ENCODE measurements at places on chromosomes 2 and 18.

DNA sequence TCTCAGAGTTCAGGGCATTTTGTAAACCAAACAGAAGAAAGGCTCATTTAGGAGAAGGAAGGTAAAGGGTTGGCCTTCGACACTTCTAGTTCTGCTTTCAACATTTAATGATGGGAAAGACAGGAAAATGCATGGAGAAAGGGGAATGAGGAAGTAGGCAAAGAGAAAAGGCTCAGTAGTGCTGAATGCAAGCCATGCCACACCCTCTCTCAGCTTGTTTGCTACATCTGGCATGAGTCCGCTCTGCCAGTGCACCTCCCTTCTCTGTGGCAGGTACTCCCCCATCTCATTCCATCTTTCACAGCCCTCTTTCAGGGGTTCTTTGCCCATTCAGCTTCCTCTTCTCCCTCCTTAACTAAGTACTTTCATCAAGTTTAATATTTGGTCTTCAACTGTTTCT, 120.9 kb upstream of the ITGB6 start:
- no peak for DNase-seq

GRCh38 chr2:176027806-176028205, 25.7 kb upstream of the LNPK start:
- no peak for DNase-seq

GRCh38 chr18:61352611-61353010, 19.4 kb downstream of the CDH20 start:
- DNase-seq = no peak

GRCh38 chr2:144227427-144228105, 292.4 kb downstream of the ZEB2 start:
- no peak for DNase-seq

DNA sequence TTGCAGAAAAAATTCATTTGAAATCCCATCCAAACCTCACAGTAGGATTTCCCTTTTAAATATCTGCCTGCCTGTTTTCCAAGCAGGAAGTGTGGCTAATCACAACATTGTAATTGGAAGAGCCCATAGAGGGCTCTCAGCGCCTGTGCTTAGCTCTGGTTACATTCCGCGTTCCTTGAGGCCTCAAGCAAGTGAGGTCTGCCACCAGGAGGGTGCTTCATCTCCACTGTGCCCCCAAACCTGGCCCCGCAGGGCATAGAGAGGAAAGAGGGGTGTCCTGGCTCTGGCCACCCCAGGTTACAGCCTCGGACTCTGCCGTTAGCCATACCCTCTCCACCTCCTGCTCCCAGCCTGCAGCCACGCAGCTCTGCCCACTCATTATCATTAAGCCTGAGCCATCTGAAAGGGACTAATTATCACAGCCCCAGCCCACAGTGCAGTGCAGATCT, 214.8 kb downstream of the SP3 start:
- DNase-seq = no peak

GRCh38 chr2:8408560-8409460, 273.0 kb upstream of the ID2 start:
- no peak for DNase-seq

- no peak for DNase-seq
These were observed 798.5 kb downstream of the SATB2 start for GRCh38 chr2:198659096-198659870.

DNA sequence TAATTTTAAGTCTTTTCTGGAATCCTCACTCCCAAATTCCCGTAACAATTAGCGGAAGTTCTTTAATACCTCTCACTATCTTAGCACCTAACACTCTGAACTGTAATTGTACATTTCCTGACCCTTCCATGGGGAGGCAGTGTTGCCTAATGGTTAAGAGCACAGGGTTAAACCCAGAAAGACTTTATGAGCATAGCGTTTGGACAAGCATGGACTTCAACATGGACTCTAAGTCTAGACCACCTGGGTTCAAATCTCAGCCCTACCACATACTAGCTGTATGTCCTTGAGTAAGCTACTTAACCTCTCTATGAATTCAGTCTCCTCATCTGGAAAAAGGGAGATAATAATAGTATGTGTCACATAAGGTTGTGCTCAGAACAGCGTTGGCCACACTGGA, 13.0 kb downstream of the ANTXR1 start:
- DNase-seq = no peak

- no peak for DNase-seq
These were observed 36.7 kb downstream of the KIAA2012 start for GRCh38 chr2:202109737-202110184.

- no peak for DNase-seq
These were observed 156.7 kb downstream of the WDR7 start for GRCh38 chr18:56807901-56808300.

GRCh38 chr2:145887915-145888314, 1368.0 kb upstream of the ZEB2 start:
- no peak for DNase-seq

DNA sequence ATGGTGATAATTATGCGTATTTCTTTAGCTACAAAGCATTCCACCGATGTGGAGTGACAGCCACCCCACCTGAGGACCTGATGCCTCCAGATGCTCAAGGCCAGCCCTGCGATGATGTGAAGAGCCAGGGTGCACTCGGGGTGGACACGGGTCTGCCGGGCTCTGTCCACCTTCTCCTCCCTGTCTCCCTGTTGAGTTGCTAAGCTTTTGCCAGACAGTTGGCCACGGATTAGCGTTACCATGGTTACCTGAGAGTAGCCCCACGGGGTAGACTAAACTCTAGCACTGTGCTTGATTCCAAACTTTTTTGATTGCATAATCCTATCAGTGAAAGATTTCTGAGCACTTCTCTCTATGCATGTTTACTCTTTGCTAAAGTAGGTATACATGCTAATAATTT, 86.2 kb downstream of the SMIM21 start:
- DNase-seq = no peak

DNA sequence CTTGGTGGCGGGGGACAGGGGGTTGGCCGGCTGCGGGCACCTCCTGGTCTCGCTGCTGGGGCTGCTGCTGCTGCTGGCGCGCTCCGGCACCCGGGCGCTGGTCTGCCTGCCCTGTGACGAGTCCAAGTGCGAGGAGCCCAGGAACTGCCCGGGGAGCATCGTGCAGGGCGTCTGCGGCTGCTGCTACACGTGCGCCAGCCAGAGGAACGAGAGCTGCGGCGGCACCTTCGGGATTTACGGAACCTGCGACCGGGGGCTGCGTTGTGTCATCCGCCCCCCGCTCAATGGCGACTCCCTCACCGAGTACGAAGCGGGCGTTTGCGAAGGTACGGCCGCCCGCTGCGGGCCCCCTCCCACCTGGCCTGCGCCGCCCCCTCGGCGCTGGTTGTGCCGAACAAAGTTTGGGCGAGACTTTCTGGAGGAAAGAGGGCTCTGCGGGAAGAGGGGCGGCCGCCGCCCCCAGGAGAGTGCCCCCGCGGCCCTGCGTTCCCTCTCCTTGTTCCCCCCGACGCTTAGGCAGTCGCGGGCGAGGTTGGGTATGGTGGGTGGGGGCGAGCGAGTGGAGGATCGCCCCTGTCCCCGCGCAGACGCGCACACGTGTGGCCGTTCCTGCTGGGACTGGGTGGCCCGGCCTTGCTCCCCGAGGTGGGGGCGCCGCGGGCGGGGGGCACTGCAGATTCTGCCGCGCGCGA, 866 bp downstream of the CRIM1 start:
- DNase-seq = peak; percentile 28

- DNase-seq = no peak
These were observed 50.0 kb upstream of the ITGA4 start for GRCh38 chr2:181407171-181407570.

DNA sequence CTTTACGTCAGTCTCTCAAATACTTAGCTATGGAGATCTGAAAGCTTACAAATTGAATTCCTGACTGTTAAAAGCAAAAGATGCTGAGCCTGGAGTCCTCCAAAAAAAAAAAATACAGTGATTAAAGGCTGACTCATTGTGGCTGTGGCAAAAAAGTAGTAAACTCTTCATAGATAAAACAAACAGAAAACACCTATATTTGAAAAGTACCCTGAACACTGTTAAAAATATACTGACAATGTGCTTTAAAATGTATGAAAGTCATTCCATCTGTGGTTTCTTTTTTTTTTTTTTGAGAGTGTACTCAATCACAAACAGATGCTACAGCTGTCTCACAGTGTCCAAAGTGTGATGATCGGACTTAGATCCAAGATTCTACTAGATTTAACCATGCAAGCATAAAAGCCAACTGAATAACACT, 267.6 kb upstream of the CYP26B1 start:
- no peak for DNase-seq

- no peak for DNase-seq
These were observed 435.7 kb downstream of the TXNL1 start for GRCh38 chr18:56202678-56203077.

DNA sequence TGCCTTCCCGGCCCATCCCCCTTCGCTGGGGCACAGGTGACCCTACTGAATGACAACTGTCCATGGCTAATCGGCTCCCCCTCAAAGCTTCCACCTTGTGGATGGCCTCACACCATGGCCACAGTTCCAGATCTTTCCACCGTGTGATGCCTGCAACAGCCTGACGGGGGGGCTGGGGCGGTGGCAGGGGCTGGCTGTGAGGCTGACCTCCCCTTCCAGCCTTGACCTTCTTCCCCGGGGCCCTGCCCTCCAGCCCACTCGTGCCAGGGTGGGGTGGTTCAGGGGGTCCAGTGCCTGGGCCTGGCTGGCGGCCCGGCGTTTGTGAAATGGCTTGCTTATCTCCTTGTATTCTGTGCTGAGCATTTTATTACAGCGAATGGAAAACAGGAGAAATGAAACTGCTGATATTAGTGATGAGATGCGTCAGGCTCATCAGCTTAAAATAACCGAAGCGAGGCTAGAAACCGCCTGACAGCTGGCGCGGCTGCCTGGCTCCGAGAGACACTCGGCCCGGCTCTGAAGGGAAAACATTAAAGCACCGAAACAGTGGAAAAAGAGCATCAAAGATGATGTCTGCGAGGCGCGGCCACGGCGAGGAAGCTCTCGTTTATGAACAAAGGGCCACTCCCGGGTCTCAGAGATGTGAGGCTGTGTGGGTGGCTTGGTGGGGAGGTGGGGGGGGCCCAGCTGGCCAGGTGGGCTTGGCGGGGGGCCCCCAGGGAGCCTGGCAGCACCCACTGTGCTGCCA, 916 bp upstream of the PDCD1 start:
- DNase-seq = peak; percentile 13

DNA sequence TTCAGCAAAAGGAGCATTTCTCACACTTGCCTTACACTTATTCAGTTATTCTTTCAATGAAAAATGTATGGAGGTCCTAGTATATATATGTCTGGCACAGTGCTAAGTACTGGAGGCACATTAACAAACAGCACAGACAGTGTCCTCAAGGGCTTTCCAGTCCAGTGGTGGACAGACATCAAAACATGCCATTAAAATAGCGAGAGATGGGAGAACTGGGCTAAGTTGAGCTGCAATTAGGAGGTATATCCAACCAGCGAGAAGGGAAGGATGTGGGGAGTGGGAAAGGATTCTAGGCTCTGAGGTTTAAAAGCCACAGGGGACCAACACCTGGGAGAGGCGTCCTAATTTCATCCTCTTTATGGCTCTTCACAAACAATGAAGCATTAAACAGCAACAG, 127.5 kb upstream of the TTC39C start:
- DNase-seq = no peak
